Immature natural killer cell (primary cell): ENCODE measurements at places on chromosomes 5 and 9.

DNA sequence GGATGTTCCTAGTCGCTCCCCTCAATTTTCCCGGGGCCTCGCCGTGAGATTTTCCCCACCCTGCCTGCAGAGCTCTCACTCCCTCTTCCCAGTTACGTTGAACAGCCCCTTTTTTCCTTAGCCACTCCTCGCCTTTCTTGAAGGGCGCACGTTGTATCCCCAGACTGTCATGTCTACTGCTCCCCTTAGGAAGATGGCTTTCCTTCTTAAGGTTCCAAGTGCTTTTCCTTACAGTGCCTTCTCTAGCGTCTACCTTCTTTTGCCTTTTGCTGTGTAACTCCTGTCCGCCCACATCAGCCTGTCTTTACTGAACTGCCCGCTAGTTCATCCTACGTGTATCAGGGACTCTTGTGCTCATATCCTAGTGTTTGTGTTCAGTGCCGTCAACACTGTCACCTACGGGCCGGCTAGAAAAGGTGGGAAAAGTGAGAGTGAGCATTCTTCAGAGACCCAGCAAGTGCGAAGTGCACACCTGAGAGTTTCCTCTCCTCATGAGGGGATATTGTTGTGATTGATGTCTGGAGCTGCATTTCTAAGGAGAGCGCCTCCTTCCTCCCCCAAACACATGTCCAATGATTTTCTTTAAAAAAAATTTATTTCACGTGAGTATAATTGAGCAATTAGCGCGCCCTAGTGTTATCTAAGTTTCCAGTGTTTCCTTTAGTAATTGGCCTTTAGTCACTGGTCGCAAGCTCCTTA lies 764 bp downstream of the CAMLG start:
- no peaks in the 10 kb centered on the region for H3K36me3 ChIP-seq
- H3K27ac ChIP-seq = peak overlapping the region; percentile 96
- H3K4me3 ChIP-seq = peak overlapping the region; percentile 94
- no peaks in the 10 kb centered on the region for H3K27me3 ChIP-seq
- peak; percentile 19 for DNase-seq

DNA sequence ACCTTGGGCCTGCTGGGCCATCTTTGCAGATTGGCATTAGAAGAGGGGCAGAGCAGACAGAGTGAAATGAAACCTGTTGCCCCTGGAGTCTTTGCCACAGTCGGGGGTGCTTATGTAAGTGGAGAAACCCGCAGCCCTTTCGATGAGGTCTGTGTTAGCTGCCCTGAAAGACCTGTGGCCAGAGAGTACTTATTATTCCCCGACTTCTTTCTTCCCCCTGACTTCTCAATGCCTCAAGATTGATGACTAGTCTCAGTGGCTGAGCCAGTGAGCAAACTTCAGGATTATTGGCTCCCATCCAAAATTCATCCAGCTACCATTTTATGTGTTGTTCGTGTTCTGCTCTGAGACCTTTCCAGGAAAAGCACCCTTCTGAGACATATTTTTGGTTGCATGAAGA lies 7.6 kb downstream of the NTRK2 start:
- H3K27me3 ChIP-seq = peaks cover 6% of the 10 kb centered on the region
- H3K27ac ChIP-seq = no peak overlapping the region
- H3K4me3 ChIP-seq = no peak overlapping the region
- H3K4me1 ChIP-seq = no peaks in the 10 kb centered on the region
- H3K36me3 ChIP-seq = no peaks in the 10 kb centered on the region
- no peak for DNase-seq

- H3K4me1 ChIP-seq = no peaks in the 10 kb centered on the region
- no peaks in the 10 kb centered on the region for H3K36me3 ChIP-seq
- DNase-seq = no peak
- no peaks in the 10 kb centered on the region for H3K27me3 ChIP-seq
- no peak overlapping the region for H3K27ac ChIP-seq
These were observed 40.2 kb upstream of the RAB3C start for GRCh38 chr5:58542709-58543108.

DNA sequence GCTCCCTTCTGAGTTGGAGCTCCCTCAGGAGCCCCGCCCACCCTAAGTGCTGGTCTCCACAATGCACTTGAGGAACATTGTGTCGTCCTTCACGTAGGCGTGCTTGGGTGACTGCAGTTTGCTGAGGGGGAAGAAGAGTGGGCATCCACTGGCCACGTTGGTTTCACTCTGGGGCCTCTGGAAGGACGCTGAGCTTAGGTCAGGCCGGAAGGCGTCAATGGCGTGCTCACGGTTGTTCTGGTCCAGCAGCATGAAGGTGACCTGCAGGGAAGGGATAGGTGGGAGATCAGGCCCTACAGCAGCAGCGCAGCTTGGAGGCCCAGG lies 21.7 kb downstream of the TRAF1 start:
- H3K27ac ChIP-seq = peak overlapping the region; percentile 34
- no peak for DNase-seq
- peaks cover 58% of the 10 kb centered on the region for H3K4me1 ChIP-seq
- H3K36me3 ChIP-seq = peaks cover 14% of the 10 kb centered on the region
- peaks cover 2% of the 10 kb centered on the region for H3K27me3 ChIP-seq

GRCh38 chr9:135525241-135526088 lies 4.2 kb downstream of the LCN1 start:
- H3K27me3 ChIP-seq = no peaks in the 10 kb centered on the region
- DNase-seq = no peak
- no peak overlapping the region for H3K4me3 ChIP-seq
- H3K36me3 ChIP-seq = no peaks in the 10 kb centered on the region

DNA sequence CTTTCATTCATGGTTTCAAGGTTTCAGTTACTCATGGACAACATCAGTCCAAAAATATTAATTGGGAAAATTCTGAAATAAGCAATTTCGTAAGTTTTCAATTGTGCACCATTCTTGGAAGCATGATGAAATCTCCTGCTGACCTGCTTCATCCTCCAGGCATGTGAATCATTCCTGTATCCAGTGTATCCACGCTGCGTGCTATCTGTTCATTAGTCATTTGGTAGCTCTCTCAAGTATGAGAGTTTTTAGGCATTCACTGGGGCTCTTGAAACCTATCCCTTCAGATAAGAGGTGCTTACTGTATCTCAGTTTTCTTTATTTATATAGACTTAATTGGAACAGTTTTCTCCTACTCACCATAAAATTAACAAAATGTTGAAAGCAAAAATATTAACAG lies 293.0 kb downstream of the CDH12 start:
- no peak overlapping the region for H3K27ac ChIP-seq
- H3K4me3 ChIP-seq = no peak overlapping the region
- H3K27me3 ChIP-seq = no peaks in the 10 kb centered on the region

DNA sequence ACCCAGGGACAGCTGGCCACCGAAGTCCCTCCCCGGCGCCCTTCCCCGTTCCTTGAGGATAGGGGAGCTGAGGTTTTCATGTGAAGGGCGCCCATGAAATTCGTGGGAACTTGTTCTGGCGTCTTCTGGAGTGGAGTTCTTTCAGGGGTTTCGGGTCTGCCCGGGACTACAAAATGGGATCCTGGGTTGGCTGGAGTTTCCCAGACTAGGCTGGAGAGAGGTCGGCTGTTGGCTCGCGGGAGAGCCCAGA lies 3.6 kb upstream of the RGMB start:
- peaks cover 67% of the 10 kb centered on the region for H3K4me1 ChIP-seq
- H3K27ac ChIP-seq = no peak overlapping the region
- peaks cover 39% of the 10 kb centered on the region for H3K27me3 ChIP-seq
- H3K4me3 ChIP-seq = peak overlapping the region; percentile 95
- H3K36me3 ChIP-seq = no peaks in the 10 kb centered on the region

GRCh38 chr5:133370036-133370831 lies 242.1 kb downstream of the FSTL4 start:
- no peaks in the 10 kb centered on the region for H3K36me3 ChIP-seq
- no peaks in the 10 kb centered on the region for H3K4me1 ChIP-seq
- peaks cover 2% of the 10 kb centered on the region for H3K27me3 ChIP-seq
- no peak overlapping the region for H3K4me3 ChIP-seq
- no peak overlapping the region for H3K27ac ChIP-seq

DNA sequence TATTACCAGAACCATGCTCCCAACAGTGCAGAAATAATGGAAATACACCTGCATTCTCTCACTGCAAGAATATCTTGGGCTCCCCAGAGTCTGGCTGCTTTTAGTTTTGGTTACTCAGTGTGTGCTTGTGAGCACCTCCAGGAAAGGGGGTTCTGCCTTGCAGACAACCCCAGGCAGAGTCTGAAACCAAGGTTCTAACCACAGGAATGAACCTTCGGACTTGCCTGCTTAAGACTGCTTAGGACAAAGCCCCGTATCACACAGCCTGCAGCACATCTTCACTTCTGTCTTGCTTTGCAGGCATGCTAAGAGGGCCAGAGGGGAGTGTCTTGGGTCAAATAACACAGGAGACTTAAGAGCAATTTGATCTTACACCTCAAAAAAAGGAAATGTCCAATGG lies 94.8 kb upstream of the SPATA31C2 start:
- H3K27me3 ChIP-seq = peaks cover 12% of the 10 kb centered on the region
- H3K36me3 ChIP-seq = no peaks in the 10 kb centered on the region
- peaks cover 7% of the 10 kb centered on the region for H3K4me1 ChIP-seq
